K562 (cell line): ENCODE measurements at places on chromosomes 2 and 18. TPM values are rescaled to one million over a fixed set of nuclear protein-coding genes. Genes with fewer than 3 reads are reported as not detected.

GRCh38 chr2:217055624-217056023, 195.8 kb upstream of the TNP1 start:
- no peak overlapping the region for H3K4me3 ChIP-seq
- DNase-seq = no peak

DNA sequence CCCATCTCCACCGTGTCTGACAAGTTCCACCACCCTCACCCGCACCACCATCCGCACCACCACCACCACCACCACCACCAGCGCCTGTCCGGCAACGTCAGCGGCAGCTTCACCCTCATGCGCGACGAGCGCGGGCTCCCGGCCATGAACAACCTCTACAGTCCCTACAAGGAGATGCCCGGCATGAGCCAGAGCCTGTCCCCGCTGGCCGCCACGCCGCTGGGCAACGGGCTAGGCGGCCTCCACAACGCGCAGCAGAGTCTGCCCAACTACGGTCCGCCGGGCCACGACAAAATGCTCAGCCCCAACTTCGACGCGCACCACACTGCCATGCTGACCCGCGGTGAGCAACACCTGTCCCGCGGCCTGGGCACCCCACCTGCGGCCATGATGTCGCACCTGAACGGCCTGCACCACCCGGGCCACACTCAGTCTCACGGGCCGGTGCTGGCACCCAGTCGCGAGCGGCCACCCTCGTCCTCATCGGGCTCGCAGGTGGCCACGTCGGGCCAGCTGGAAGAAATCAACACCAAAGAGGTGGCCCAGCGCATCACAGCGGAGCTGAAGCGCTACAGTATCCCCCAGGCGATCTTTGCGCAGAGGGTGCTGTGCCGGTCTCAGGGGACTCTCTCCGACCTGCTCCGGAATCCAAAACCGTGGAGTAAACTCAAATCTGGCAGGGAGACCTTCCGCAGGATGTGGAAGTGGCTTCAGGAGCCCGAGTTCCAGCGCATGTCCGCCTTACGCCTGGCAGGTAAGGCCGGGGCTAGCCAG, 1.2 kb downstream of the ONECUT2 start:
- no peak overlapping the region for H3K27ac ChIP-seq
- H3K4me1 ChIP-seq = peaks cover 34% of the 10 kb centered on the region
- no peaks in the 10 kb centered on the region for H3K36me3 ChIP-seq
- H3K4me3 ChIP-seq = no peak overlapping the region
- H3K27me3 ChIP-seq = peaks cover 12% of the 10 kb centered on the region; the same call in 2 of the 3 replicates
- no peak for DNase-seq

GRCh38 chr2:100730290-100730868, 89.6 kb upstream of the NPAS2 start:
- no peaks in the 10 kb centered on the region; the same call in 1 of the 3 replicates for H3K27me3 ChIP-seq
- no peak overlapping the region for H3K27ac ChIP-seq
- H3K4me3 ChIP-seq = no peak overlapping the region
- no peaks in the 10 kb centered on the region for H3K4me1 ChIP-seq
- peak; percentile 23 for DNase-seq
- no peaks in the 10 kb centered on the region for H3K36me3 ChIP-seq

DNA sequence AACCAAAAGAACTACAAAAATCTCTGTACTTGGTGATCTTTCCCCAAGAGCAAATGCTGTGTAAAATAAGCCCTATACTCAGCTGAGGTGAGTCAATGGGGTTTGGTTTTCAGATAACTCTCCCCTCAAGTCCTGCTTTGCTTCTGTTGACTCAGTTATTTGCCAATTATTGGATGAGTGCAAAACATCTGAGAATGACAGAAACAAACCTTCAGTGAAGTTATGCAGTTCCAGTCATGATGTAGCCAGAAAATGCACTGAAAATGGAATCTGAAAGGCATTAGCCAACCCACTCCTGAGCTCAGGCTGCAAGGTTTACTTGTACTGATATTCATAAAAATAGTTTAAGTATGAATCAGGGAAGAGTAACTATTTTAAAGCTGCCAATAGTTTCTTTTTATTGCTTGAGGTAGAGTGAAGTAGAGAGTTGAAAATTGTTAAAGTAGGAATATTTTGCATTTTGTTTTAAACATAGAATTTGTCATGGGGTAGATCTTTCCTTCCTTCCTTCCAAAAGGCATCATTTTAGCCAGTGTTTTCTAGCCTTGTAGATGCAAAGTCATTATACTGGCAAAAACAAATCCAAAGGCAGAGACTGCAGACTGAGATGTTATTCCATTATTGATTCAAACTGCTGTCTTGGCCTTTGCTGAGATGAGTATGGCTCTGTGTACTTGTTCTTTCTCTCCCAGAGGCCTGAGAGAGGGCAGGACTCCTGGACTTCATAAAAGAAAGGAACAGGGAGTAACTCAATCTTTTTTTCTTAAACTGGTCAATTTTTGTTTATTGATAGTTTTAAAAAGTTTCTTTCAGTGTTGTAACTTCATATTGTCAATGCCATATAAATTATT, 215.3 kb downstream of the RND3 start:
- no peak overlapping the region for H3K4me3 ChIP-seq
- H3K27ac ChIP-seq = no peak overlapping the region
- DNase-seq = no peak
- H3K36me3 ChIP-seq = no peaks in the 10 kb centered on the region
- no peaks in the 10 kb centered on the region for H3K4me1 ChIP-seq

DSG4 gene
- not detected in 2 replicates for total RNA-seq

- H3K4me1 ChIP-seq = no peaks in the 10 kb centered on the region
- H3K4me3 ChIP-seq = no peak overlapping the region
- DNase-seq = no peak
- no peaks in the 10 kb centered on the region for H3K36me3 ChIP-seq
Measured at GRCh38 chr2:47666332-47666731, 116.6 kb upstream of the MSH6 start.

GRCh38 chr18:65907281-65907680, 156.5 kb downstream of the CDH7 start:
- no peaks in the 10 kb centered on the region for H3K27me3 ChIP-seq
- no peak for DNase-seq
- no peak overlapping the region for H3K27ac ChIP-seq
- H3K4me3 ChIP-seq = no peak overlapping the region

TCF23 gene
- not detected in 2 replicates for total RNA-seq

- no peak overlapping the region for H3K4me3 ChIP-seq
- no peak for DNase-seq
- no peaks in the 10 kb centered on the region for H3K4me1 ChIP-seq
- no peaks in the 10 kb centered on the region for H3K27me3 ChIP-seq
- H3K27ac ChIP-seq = no peak overlapping the region
Measured at GRCh38 chr18:36851202-36851590, 22.3 kb downstream of the KIAA1328 start.

DNA sequence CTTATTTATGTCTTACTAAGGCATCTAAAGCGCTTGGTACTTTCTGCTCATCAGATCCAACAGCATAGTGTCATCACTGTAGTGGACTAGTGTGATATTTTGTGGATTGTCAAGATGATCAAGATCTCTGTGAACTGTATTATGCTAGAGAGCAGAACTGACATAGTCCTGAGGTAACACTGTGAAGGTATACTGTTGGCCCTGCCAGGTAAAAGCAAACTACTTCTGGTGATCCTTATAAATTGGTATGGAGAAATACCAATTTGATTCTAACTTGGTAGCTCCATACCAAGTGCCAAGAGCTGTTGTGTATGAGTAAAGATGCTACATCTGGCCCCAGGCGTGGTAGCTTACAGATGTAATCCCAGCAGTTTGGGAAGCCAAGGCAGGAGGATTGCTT, 15.9 kb downstream of the SFTPB start:
- H3K36me3 ChIP-seq = peaks cover 71% of the 10 kb centered on the region
- no peak overlapping the region for H3K4me3 ChIP-seq
- DNase-seq = no peak
- no peaks in the 10 kb centered on the region for H3K4me1 ChIP-seq

VSNL1 gene
- not detected in 2 replicates for total RNA-seq

FBLN7 gene
- total RNA-seq = 0.13 TPM in 1 of 2 replicates, not detected in the other

GKN1 gene
- total RNA-seq = not detected in 2 replicates

DNA sequence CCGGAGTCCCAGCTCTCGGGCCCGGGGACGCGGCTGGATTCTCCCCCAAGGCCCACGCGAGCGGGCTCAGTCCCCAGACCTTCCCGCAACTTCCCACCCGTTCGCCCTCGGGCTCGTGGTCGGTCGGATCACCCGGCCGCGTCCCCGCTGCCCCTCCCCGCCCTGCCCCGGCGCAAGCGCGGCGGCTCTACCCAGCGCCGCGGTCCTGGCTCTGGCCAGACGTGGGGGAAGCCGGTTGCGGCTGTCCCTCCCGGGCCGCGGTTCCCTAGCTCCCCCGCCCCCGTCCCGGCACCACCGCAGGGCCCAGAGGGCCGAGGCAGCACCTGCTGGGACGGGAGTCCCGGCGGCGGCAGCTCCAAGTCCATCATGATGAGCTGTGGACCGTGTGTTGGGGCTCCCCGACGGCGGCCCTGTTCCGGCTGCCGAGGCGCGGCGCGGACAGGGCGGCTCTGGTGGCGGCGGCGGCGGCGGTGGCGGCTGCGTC, 276 bp downstream of the NFE2L2 start:
- DNase-seq = no peak
- H3K36me3 ChIP-seq = peaks cover 23% of the 10 kb centered on the region; the same call in 2 of the 3 replicates
- H3K4me3 ChIP-seq = peak overlapping the region; percentile 91
- H3K27me3 ChIP-seq = no peaks in the 10 kb centered on the region

DNA sequence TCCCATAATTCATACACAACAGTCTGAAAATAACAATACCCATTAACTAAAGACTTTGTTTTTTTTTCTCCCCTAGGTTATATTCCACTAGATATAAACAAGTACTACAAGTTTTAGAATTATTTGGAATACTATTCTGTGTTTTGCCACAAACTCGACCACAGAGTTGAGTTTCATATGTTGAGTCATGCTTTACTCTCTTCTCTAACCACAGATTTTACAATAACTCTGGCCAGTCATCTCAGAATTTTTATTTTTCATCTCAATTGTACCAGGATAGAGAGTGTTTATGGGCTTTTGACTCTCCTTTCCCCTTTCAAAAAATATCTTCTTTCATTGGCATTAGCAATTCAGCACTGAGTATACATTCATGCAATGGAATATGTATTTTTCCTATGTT, 348.7 kb upstream of the GALNT5 start:
- H3K27me3 ChIP-seq = no peaks in the 10 kb centered on the region
- no peak for DNase-seq
- no peak overlapping the region for H3K4me3 ChIP-seq
- no peaks in the 10 kb centered on the region for H3K36me3 ChIP-seq
- no peak overlapping the region for H3K27ac ChIP-seq

DNA sequence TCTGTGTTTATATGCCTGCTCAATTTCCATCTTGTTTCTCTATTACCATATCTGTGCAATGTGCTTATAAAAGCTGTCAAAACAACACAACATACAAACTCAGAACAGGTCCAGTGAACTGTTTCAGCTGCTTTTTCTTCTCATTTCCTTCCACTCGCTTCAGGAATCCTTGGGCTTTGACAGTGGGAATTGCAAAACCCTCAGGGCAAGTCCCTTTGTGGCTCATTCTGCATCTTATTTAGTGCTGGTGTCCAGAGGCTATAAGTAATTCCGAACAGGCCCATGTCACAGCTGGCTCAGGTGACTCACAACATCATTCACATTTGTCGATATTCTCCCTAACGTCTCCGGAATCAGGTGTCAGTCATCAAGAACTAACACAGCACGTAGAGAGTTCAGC, 309.9 kb upstream of the ZNF521 start:
- H3K4me3 ChIP-seq = no peak overlapping the region
- H3K36me3 ChIP-seq = no peaks in the 10 kb centered on the region
- no peaks in the 10 kb centered on the region for H3K27me3 ChIP-seq
- no peak for DNase-seq
- no peak overlapping the region for H3K27ac ChIP-seq
- no peaks in the 10 kb centered on the region for H3K4me1 ChIP-seq

DNA sequence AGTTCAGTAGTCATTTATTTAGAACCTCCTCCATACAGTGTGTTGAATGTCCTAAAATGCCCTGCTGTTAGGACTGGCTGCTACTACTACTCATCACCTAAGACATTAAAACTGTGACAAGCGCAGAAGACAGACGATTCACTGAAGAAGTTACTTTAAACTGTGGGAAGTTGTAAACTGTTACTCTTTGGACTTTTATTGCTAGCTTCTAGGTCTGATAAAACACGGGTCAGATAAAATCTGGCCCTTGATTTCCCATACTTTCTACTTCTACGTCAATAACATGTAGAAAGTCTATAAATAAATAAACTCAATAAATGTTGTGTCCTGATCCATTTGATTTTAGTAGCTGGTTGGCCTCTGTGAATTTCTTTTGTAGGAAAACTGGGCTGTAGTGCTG, 113.4 kb downstream of the ICA1L start:
- no peak for DNase-seq
- no peak overlapping the region for H3K27ac ChIP-seq
- no peaks in the 10 kb centered on the region for H3K27me3 ChIP-seq

- H3K36me3 ChIP-seq = no peaks in the 10 kb centered on the region
- DNase-seq = no peak
- H3K4me3 ChIP-seq = no peak overlapping the region
- no peak overlapping the region for H3K27ac ChIP-seq
- H3K27me3 ChIP-seq = peaks cover 11% of the 10 kb centered on the region
Measured at GRCh38 chr18:24400587-24400986, 3.0 kb upstream of the OSBPL1A start.

AKAIN1 gene
- total RNA-seq = not detected in 2 replicates

DNA sequence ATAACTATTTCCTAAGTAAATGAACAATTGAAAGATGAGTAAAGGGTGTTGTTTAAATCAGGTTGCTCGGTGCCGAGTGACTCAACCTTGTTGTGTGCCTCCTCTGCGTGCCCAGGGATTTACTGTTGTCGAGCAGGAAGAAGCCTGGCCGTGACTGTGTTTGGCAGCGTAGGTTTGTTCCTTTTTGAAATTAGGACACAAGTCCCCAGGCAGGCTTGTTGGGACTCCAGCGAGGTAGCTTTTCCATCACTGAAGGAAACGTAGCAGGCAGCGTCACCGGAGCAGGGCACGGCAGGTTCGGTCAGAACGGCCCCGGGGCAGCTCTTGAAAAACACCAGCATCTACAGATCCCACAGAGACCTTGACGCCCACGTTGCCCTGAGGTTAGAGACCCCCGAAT, 48.6 kb downstream of the TMEM18 start:
- peaks cover 37% of the 10 kb centered on the region for H3K27me3 ChIP-seq
- H3K27ac ChIP-seq = no peak overlapping the region
- DNase-seq = no peak
- H3K4me1 ChIP-seq = no peaks in the 10 kb centered on the region
- H3K36me3 ChIP-seq = no peaks in the 10 kb centered on the region
- H3K4me3 ChIP-seq = no peak overlapping the region

KCNIP3 gene
- 0.04 TPM in 1 of 2 replicates, not detected in the other for total RNA-seq

DNA sequence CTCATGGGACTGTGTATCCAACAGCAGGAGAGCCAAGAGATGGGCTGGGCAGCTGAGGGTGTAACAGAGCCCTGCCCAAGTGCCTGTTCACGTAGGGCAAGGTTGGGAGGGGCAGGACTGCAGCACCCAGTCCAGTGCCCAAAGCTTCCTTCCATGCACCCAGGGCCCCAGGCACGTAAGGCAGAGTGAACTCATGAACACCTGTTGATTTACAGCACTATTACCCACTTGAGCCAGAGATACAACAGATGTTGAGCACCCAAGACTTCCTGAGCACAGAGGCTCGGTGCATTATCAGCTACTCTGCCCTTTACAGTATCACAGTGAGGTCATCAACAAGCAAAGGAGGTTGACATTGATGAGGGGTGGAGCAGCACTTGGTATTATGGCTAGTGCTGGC, 50.2 kb upstream of the FHL2 start:
- DNase-seq = no peak
- H3K36me3 ChIP-seq = no peaks in the 10 kb centered on the region
- H3K4me1 ChIP-seq = peaks cover 9% of the 10 kb centered on the region; the same call in 2 of the 3 replicates
- no peaks in the 10 kb centered on the region for H3K27me3 ChIP-seq

ASXL3 gene
- total RNA-seq = not detected in 2 replicates

CD207 gene
- total RNA-seq = not detected in 2 replicates
